ENCODE measurements at places on chromosomes 11 and 22.

- no peak for DNase-seq
These were observed 1.0 kb downstream of the KIAA0930 start for GRCh38 chr22:45239681-45240051.

DNA sequence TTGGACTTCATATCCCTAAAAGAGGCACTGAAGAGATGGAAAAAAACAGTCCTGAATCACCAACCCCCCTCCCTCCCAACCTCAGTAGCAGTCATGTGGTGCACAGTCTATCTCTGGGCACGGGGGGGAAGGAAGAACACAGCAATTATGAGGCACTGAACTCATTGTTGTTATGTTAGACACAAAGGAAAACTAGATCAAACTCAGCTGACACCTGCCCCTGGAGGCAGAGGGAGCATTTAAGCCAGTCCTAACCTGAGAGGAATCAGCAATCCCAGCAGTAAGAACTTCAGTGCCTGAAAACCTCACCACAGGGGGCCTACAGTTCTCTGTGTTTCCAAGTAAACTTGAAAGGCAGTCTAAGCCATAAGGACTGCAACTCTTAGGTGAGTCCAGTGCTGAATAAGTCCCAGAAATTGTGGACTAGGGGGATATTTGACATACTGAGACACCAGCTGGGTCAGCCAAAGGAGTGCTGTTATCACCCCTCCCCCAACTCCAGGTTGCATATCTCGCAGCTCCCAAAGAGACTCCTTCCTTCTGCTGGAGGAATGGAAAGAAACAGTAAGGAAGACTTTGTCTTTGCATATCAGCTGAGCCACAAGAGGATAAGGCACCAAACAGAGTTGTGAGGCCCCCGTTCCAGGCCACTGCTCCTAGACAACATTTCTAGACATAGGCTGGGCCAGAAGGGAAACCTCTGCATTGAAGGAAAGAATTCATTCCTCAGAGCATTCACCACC is 72.5 kb downstream of the GLYATL1 start:
- no peak for DNase-seq

- DNase-seq = no peak
These were observed 11.8 kb downstream of the PCF11 start for GRCh38 chr11:83168756-83169155.

- DNase-seq = no peak
These were observed 45.7 kb downstream of the CYTH4 start for GRCh38 chr22:37328017-37328416.

GRCh38 chr11:128962896-128963295 is 20.2 kb upstream of the TP53AIP1 start:
- DNase-seq = no peak

DNA sequence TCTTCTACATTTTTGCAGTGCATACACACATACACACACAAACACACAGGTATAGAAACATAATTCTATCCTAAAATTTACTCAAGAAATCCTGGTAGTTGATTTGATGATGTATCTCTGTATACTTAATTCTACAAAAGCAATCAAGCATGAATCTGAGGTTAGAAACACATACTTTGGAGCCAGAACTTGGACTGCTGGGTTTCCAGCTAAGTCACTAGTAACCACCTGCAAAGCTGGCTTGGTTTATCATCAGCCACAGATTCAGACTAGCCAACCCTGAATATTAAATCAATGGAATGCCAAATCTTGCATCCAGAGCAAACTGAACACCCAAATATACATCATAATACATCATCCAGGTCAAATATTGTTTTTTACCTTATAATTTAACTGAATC is 24.8 kb upstream of the POU2AF2 start:
- no peak for DNase-seq

DNA sequence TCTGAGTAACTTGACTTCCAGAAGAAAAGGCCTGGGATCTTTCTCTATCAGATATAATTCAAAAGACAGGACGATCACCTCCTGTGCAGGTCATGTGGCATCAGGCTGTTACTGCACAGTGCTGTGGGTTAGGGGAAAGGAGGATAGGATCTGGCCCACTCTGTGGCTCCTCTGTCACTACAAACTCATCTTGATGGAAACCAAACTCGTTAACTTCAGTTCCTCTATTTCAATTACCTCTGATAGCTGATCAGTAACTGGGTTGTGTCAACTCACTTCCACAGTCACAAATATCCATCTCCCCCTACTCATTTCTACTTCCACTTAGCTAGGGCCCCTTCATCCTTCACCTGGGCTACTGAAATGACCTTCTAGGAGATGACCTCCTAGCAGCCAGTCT is 95.2 kb downstream of the RCN1 start:
- no peak for DNase-seq

DNA sequence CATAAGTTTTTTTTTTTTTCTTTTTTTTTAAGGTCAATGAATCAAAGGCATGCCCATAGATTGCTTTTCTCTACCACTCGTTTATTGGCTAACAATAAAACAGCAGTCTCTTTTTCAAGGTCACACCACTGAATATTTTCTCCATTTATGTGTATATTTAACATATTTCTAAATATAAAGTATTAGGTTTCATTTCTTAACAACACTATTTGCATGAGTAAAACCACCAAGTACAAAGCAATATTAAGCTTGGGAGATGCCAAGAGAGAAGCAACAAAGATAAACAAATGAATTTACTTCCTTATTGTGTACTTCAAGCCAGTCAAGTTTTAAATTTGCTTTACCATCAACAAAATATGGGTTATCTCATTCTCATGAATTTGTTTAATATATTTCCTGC is 708.9 kb upstream of the CCDC179 start:
- no peak for DNase-seq

Measured in activated naive CD8-positive, alpha-beta T cell treated with anti-CD3 and anti-CD28 coated beads for 36 hours (primary cell).